ENCODE measurements at places on chromosomes 5 and 9. TPM values are rescaled to one million over a fixed set of nuclear protein-coding genes. Genes with fewer than 3 reads are reported as not detected.

DNA sequence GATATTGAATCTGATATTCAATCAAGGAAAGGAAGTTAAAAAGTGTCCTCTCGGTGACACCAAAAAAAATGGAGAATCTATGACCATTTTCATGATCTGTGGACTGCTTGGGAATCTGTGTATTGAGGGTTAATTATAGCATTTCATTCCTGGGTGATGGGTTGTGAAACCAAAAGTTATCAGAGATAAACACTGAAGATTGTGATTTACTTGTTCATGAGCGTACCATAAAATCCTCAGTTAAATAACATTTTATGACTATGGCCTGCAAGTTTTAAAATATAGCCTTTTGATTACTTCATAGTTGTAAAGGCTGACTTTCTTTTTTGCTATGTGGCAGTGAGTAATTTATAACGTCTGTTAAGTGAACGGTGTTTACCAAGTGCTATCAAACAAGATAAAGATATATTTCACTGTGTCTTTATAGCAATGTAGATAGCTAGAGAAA, 267.9 kb upstream of the SEMA6A start:
- no peak overlapping the region for H3K4me3 ChIP-seq
- H3K27ac ChIP-seq = no peak overlapping the region
- DNase-seq = no peak
- no peaks in the 10 kb centered on the region for H3K4me1 ChIP-seq
- H3K36me3 ChIP-seq = no peaks in the 10 kb centered on the region
- H3K27me3 ChIP-seq = no peaks in the 10 kb centered on the region

- H3K4me1 ChIP-seq = peaks cover 9% of the 10 kb centered on the region
- H3K27me3 ChIP-seq = peaks cover 77% of the 10 kb centered on the region
- no peak for DNase-seq
- peaks cover 26% of the 10 kb centered on the region for H3K36me3 ChIP-seq
- no peak within 1 kb of the TSS for H3K27ac ChIP-seq
Measured at GRCh38 chr5:141382469-141383294, at the start of gene PCDHGA7. Gene PCDHGA7 (plus strand): TSS chr5:141382742. CDS start chr5:141382900, 158 bp downstream.

GRCh38 chr5:153718713-153719112, 228.2 kb downstream of the GRIA1 start:
- H3K27me3 ChIP-seq = no peaks in the 10 kb centered on the region
- no peaks in the 10 kb centered on the region for H3K4me1 ChIP-seq
- H3K4me3 ChIP-seq = no peak overlapping the region
- no peak for DNase-seq

DNA sequence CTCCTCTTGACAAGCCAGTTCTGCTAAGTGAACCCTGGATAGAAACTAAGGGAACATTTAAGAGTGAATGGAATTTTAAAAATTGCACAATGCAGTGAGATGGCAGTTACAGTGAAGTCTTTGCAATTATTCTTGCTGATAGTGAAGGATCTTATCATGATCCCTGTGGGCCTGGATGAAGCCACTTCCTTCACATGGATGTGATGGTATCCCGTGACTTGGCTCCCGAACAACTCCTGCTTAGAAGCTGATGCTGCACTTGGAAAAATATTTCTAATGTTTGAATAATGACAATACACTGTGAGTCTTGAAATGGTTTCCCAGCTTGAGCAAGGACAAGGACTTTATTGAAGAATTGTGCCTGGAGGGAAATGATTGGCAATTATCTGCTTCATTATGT, 49.2 kb upstream of the NTRK2 start:
- no peaks in the 10 kb centered on the region for H3K4me1 ChIP-seq
- no peak overlapping the region for H3K27ac ChIP-seq
- DNase-seq = no peak
- H3K4me3 ChIP-seq = no peak overlapping the region
- no peaks in the 10 kb centered on the region for H3K27me3 ChIP-seq

DNA sequence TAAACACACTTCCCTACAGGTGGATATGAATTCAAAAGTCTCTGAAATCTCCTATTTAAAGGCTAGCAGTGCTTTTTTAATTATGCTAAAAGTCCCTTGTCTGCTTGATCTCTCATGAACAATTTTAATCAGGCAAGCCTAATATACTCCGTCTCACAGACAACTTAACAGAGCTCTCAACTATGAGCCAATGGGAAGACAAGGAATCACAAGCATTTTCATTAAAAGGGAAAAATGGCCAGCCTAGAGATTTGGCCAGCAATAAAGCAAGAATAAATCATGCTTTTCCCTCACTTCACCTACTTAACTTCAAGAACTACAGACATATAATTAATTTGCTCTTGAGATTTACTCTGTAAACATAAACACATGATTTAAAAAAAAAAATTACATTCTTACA, 78.0 kb downstream of the RFX3 start:
- no peaks in the 10 kb centered on the region for H3K36me3 ChIP-seq
- H3K4me1 ChIP-seq = no peaks in the 10 kb centered on the region
- H3K27me3 ChIP-seq = no peaks in the 10 kb centered on the region
- no peak overlapping the region for H3K27ac ChIP-seq
- no peak for DNase-seq
- H3K4me3 ChIP-seq = no peak overlapping the region

DNA sequence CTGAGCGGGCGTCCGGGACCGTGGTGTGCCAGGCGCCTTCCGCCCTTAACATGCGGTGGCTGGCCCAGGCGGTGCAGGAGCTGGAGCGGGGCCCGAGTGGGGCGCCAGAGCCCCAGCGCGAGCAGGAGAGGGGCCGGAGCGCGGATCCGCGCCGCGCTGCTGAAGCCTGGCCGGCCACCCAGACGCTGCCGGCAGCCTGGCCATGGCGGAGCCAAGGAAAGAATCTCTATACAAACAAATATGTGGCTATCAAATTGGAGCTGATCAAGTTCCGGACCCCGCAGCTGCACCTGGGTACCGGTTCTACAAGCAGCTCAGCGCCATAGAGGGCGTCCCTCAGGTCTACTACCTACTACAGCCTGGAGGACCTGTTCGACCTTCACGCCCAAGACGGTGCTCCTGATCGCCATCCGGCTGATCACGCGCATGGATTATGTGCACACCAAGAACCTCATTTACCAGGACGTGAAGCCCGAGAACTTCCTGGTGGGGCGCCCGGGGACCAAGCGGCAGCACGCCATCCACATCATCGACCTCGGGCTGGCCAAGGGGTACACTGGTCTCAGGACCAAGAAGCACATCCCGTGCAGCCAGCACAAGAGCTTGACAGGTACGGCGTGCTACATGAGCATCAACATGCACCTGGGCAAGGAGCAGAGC, 55.8 kb downstream of the JAK2 start:
- H3K4me1 ChIP-seq = no peaks in the 10 kb centered on the region
- no peaks in the 10 kb centered on the region for H3K27me3 ChIP-seq
- H3K36me3 ChIP-seq = peaks cover 28% of the 10 kb centered on the region
- no peak overlapping the region for H3K27ac ChIP-seq
- H3K4me3 ChIP-seq = no peak overlapping the region

Gene BHMT2
- not detected for total RNA-seq

Gene FBP2
- total RNA-seq = not detected

Gene ACOT12
- total RNA-seq = not detected

GRCh38 chr5:150542933-150543445, 35.1 kb downstream of the NDST1 start:
- DNase-seq = no peak
- no peaks in the 10 kb centered on the region for H3K36me3 ChIP-seq
- H3K27me3 ChIP-seq = no peaks in the 10 kb centered on the region
- no peak overlapping the region for H3K27ac ChIP-seq

DNA sequence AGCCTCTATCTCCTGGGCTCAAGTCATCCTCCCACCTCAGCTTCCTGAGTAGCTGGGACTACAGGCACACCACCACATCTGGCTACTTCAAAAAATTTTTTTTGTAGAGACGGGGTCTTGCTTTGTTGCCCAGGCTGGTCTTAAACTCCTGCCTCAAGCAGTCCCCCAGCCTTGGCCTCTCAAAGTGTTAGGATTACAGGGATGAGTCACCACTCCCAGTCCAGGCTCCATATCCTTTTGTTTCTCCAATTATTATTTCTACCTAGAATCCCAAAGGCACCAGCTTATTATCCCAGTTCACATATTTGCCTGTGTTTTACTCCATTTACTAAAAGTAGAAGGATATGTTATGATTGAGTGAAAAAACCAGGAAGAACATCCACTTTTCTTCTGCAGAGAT, 84.9 kb downstream of the TEK start:
- peak overlapping the region; percentile 63 for H3K27ac ChIP-seq
- peaks cover 34% of the 10 kb centered on the region for H3K27me3 ChIP-seq
- H3K36me3 ChIP-seq = no peaks in the 10 kb centered on the region
- no peak for DNase-seq
- peak overlapping the region; percentile 2 for H3K4me3 ChIP-seq

DNA sequence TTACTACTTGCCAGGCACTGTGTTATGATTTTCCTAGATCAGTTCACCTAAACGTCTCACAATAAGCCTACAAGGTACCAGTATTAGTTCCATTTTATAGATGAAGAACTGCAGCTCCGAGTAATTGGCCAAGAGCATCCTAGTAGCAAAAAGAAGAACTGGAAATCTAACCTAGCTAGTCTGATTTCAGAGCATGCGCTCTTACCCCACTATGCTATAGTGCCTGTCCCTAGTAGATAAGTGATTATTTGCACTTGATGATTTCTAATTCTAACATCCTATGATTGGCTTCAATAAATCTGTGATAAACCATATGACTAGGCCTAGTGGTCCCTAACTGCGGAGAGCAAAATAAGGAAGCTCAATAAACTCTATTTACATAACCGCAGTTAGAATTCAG, 7.1 kb upstream of the PLAC8L1 start:
- H3K36me3 ChIP-seq = peaks cover 2% of the 10 kb centered on the region
- H3K4me1 ChIP-seq = no peaks in the 10 kb centered on the region
- DNase-seq = no peak
- H3K27ac ChIP-seq = no peak overlapping the region
- no peak overlapping the region for H3K4me3 ChIP-seq
- H3K27me3 ChIP-seq = no peaks in the 10 kb centered on the region

DNA sequence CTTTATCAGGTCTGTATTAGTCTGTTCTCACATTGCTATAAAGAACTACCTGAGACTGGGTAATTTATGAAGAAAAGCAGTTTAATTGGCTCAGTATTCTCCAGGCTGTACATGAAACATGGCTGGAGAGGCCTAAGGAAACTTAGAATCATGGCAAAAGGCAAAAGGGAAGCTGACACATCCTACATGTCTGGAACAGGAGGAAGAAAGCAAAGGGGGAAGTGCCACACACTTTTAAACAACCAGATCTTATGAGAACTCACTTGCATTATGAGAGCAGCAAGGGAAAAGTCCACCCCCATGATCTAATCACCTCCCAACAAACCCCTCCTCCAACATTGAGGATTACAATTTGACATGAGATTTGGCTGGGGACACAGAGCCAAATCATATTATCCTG, 132.1 kb downstream of the PCSK1 start:
- no peaks in the 10 kb centered on the region for H3K4me1 ChIP-seq
- no peak for DNase-seq

- H3K36me3 ChIP-seq = peaks cover 2% of the 10 kb centered on the region
- no peak overlapping the region for H3K4me3 ChIP-seq
- DNase-seq = no peak
- H3K4me1 ChIP-seq = no peaks in the 10 kb centered on the region
- no peak overlapping the region for H3K27ac ChIP-seq
- no peaks in the 10 kb centered on the region for H3K27me3 ChIP-seq
Measured at GRCh38 chr5:163993126-163993525, 487.7 kb downstream of the MAT2B start.

DNA sequence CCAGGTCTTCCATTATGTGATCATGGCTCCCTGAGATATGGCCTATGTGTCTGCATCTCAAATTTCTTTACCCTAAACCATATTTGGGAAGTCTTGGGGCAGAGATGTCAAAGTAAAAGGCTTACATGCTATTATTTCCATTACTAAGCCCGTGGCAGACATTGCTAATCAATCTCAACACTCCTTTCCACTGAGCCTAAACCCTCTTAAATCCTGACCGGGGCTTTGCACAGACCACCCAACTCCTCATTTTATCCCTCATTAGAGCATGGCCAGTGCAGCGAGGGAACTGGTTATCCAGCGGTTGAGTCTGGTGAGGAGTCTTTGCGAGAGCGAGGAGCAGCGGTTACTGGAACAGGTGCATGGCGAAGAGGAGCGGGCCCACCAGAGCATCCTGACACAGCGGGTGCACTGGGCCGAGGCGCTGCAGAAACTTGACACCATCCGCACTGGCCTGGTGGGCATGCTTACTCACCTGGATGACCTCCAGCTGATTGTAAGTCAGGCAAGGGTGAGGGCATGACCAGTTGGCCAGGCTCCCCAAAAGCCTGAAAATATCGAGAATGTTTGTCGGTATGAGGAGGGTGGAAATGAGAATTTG, 11.0 kb downstream of the BSPRY start:
- H3K4me3 ChIP-seq = no peak overlapping the region
- no peak overlapping the region for H3K27ac ChIP-seq
- H3K27me3 ChIP-seq = peaks cover 5% of the 10 kb centered on the region

- no peak for DNase-seq
- H3K4me1 ChIP-seq = peaks cover 55% of the 10 kb centered on the region
- peaks cover 9% of the 10 kb centered on the region for H3K36me3 ChIP-seq
- H3K27ac ChIP-seq = peak overlapping the region; percentile 87
- no peaks in the 10 kb centered on the region for H3K27me3 ChIP-seq
Measured at GRCh38 chr5:65970481-65971367, 44.3 kb downstream of the ERBIN start.

Gene CTSL
- 5.6 TPM for total RNA-seq

DNA sequence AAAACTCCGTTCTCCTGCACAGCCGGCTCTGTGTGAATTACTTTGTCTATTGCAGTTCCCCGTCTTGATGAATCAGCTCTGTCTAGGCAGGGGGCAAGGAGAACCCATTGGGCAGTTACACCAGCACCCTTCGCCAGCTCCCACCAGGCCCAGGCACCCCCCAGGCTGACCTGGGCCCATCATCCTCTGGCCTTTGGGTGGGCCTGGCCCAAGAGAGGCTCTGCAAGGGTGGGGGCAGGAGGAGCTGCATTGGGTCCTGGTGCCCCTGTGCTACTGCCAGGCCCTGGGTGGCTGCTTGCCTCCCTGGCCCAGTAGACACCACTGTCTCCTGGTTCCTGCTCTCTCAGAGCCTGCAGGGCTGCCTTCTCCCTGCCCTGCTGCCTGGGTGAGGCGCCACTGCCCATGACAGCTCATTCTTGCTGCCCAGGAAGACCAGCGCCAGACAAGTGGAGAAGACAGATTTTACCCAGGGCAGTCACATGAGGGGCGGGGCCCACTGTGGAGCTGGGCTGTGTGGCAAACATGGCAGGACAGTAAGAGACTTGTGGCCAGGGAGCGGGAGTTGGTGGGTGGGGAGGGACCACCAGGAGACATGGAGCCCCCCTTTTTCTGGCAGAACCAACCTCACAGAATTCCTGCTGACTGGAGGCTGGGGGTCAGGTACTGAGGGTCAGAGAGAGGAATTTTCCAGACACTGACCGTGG, 67.2 kb downstream of the MRPL36 start:
- H3K4me1 ChIP-seq = no peaks in the 10 kb centered on the region
- no peaks in the 10 kb centered on the region for H3K36me3 ChIP-seq
- H3K27ac ChIP-seq = no peak overlapping the region
- no peak overlapping the region for H3K4me3 ChIP-seq

DNA sequence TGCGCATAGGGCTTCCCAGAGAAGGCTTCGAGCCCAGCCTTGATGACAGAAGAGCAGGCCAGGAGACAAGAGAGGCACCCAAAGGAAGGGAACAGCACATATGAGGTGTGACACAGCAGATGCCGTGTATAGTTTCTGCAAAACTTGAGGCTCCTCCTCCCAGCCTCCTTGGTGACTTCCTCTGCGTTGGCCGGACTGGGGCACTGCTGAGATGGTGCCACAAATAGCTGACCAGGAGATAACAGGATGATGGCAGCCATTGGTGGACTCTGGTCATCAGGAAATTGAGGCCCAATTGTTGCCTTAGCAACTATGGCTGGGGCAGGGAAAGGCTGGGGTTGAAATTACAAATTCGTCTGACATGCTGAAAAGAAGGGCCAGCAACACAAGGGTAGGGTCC, 4.8 kb upstream of the ZNF79 start:
- peaks cover 28% of the 10 kb centered on the region for H3K27me3 ChIP-seq
- peaks cover 20% of the 10 kb centered on the region for H3K4me1 ChIP-seq
- no peaks in the 10 kb centered on the region for H3K36me3 ChIP-seq
- no peak for DNase-seq
